Activated T-helper 1 cell treated with anti-CD3 and anti-CD28 coated beads, Interleukin-2, amount 50 U/mL, for 16 hours (primary cell): ENCODE measurements at places on chromosomes 5 and 9.

- no peak for DNase-seq
These were observed 22.7 kb downstream of the OR2S2 start for GRCh38 chr9:35935261-35935660.

DNA sequence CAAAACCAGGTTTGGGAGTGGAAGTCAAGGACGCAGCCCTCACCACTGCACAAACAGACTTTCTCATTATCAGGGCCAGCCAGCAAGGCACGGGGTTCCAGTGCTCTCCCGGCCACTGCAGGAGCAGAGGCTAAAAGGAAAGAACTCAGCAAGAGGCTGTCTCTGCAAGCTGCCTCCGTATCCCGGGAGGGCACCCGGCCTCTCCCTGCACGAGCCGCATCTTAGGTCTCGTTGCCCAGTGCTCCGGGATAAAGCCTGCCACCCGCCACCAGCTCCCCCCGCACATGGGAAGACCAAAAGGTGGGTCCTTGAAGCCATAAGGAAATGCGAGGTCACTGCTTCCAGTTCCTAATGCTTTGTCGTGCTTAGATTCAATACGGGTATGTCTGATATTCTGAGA, 117.2 kb upstream of the SARDH start:
- no peak for DNase-seq

DNA sequence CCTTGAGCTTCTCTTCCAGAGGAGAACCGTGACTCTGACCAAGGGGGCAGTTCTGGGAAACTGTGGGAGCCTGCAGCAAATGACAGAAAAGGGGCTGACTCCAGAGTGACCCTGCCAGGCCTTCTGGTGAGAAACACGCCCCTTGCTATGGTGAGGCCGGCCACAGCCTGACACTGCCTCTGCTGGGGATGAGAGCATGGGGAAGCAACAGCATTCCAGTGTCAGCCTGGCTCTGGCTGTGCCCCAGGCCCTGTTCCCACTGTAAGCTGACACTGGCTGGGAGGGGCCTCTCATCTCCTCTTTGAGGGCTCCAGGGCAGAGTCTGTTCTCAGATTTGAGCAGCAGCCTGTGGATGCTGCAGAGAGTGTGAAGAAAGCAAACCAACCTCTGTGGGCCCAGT, 180.0 kb upstream of the IL12B start:
- DNase-seq: no peak

DNA sequence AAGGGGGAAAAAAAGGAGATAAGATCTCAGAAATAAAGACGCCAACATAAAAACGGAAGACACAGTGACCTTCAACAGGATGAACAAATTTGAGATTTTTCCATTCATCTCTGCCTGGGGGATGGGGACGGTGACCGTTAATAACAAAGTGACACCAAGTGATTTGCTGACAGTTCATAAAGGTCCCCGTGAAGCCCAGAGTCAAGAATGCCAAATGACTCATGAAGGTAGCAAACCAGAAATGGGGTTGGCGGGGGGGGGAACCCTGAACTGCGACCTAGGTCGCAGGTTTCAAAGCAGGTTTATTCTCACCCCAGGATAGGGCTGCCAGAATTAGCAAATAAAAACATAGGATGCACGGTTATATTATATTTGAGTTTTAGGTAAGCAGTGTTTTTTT, 21.1 kb upstream of the SHB start:
- no peak for DNase-seq

DNA sequence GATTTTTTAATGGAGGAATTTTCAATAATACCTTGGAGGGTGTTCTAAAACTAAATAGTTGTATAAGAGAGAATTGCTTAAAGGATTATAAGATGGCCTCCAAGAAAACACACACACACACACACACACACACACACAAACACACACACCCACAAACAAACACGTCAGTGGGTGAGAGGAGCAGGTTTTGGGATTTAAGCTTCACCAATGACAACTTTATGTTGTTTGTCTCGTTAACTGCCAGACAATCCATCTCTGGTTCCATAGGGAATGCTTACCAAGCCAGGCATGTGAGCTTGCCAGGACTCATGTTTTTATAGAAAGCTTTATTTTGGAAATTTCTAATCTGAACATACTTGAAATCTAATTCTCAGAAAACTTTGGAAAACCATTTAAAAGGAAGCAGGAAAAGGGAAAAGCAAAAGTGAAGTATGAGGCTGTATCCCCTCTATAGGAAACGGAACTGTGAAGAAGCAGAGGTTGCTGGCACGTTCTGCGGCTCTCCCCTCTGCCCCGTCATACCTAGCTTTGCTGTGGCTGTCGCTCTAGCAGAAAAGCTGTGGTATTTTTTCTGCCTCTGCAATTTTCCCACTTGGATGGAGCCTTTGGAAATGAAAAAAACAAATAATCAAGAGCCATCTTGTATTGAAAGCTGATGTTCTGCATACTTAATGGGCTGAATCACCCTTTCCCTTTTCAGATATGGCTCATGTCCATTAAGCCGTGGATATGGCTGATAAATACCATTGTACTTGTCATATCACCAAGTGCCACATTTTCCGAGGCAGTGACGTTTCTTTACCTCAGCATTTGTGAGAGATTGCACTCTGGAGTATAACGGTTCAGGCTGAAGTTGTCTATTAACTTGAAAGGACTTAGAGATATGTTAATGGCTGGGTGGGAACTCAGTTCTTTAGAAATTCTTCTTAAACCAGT, 112.7 kb downstream of the NTRK2 start:
- DNase-seq: no peak

DNA sequence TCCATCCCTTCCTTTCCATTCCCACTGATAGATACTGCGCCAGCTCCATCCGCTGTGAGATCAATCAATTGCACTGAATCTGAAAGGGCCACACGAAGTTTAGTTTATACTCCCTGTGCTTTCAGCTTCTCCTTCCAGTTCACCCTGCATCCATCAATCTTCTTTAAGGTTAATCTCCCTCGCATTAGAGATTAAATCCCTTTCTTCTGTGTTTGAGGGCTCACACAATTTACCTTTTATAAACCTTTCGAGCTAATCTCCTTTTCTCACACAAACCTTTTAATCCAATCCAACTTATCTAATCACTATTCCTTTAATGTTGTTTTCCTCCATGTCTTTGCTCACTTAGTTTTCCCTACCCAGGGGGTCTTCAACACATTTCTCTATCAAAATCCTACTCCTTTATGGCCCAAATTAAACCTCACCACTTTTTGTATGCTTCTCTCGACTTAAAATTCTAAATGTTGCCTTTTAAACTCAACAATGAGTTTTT, 64.6 kb upstream of the HAPLN1 start:
- DNase-seq: no peak

DNA sequence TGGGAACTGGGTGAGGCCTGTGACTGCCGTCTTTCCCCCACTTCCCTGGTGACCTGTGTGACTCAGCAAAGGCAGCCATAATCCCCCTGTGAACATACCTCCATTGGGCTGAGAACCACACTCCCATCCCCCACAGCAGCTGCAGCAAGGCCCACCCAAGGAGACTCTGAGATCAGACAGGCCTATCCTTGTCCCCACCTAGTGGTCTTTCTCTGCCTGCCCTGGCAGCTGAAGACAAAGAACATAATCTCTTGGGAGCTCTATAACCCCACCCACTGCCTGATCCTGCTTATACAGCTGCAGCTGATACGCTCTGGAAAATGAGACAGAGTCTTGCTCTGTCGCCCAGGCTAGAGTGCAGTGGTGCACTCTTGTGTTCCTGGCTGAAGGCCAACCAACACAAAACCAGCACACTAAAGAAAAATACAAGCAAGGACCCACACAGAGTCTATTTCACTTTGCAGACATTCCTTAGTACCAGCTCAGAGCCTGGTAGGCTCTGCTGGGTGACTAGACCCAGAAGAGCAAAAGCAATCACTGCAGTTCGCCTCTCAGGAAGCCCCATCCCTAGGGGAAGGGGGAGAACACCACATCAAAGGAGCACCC, 106.7 kb downstream of the MCTP1 start:
- no peak for DNase-seq

GRCh38 chr5:60230456-60230855, 336.9 kb upstream of the PDE4D start:
- DNase-seq: no peak

DNA sequence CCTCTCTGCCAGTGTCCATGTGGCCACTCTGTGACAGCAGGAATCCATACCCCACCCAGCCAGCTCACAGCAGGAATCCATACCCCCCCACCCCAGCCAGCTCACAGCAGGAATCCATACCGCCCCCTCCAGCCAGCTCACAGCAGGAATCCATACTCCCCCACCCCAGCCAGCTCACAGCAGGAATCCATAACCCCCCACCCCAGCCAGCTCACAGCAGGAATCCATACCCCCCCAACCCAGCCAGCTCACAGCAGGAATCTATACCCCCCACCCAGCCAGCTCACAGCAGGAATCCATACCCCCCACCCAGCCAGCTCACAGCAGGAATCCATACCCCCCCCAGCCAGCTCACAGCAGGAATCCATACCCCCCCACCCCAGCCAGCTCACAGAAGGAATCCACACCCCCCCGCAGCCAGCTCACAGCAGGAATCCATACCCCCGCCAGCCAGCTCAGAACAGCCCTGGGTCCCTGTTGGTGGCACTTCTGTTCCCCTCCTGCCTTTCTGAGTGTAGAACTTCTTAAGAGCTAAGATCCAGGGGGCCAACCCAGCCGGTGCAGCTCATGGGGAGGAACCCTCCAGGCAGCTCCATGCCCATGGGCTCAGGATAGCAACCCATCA, 8.4 kb upstream of the RXRA start:
- DNase-seq: no peak

DNA sequence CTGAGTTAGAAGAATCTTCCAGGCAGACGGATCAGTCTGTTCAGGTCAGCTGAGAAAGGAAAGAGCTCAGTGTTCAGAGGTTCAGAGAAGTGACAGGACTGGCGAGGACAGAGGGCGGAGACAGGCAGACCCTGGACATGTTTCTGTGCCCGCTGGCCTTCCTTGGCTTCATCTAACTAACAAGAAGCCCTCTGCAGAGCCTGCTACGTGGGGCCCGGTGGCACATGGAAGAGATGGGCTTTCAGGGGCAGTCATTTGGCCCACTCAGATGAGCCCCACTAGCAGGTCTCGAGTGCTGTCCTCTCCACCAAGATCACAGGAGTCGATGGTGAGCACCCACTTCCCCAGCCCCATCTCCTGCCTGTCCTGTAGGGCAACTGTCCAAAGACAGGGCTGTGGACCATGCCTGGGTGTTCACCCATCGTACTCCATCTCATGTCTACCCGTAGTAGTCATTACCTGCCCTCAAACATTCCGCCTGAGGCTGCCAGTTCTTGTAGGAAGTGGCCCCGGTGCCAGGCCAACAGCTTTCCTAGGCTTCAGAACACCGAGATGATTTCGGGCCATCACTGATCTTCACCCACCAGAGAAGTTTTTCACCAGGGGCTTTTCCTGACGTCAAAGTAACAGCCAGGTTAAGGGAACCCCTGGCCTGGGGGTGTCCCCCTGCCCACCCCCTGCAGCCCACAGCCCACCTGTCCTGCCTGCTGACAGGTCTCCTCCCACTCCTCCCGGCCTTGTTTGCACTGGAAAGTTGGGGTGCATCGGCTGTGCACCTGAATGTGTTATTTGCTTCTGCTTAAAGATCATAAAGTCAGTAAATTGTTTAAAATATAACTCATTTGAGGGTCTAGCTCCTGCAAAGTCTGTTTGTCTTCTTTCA, 14.0 kb downstream of the IRX2 start:
- DNase-seq: no peak

GRCh38 chr9:91882627-91883026, 67.4 kb downstream of the ROR2 start:
- DNase-seq: no peak

GRCh38 chr9:95131023-95131943, 186.2 kb downstream of the FANCC start:
- DNase-seq: no peak

DNA sequence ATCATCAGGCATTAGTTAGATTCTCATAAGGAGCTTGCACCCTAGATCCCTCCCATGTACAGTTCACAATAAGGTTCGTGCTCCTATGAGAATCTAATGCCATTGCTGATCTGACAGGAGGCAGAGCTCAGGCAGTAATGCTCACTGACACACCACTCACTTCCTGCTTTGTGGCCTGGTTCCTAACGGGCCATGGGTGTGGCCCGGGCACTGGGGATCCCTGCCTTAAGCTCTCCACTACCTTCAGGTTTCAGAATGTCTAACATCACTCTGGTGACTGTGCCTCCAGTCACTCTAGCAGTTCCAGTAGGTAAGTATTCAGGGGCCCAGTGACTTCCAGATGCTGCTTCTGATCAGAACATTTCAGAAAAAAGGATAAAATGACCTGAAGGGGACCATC, 152.4 kb downstream of the LRRC70 start:
- no peak for DNase-seq

DNA sequence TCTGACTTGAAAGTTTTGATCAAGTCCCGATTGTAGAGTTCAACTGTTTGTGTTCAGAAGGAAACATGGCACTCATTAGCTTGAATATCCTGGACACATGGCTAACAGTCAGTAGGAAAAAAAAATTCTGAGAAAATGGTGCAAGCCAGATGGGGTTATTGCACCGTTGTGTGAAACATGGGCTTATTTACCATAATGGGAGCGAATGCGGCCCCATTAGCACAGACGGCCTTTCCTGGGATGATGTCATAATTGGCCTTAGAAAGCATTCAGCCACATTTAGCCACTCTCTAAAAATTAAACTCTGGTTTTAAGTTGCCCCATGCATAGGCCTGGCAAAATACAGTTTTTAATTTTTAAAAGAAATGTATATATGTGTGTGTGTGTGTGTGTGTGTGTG, 112.1 kb downstream of the IRX2 start:
- DNase-seq: no peak

- DNase-seq: no peak
These were observed 131.2 kb upstream of the KLF4 start for GRCh38 chr9:107620801-107621200.

DNA sequence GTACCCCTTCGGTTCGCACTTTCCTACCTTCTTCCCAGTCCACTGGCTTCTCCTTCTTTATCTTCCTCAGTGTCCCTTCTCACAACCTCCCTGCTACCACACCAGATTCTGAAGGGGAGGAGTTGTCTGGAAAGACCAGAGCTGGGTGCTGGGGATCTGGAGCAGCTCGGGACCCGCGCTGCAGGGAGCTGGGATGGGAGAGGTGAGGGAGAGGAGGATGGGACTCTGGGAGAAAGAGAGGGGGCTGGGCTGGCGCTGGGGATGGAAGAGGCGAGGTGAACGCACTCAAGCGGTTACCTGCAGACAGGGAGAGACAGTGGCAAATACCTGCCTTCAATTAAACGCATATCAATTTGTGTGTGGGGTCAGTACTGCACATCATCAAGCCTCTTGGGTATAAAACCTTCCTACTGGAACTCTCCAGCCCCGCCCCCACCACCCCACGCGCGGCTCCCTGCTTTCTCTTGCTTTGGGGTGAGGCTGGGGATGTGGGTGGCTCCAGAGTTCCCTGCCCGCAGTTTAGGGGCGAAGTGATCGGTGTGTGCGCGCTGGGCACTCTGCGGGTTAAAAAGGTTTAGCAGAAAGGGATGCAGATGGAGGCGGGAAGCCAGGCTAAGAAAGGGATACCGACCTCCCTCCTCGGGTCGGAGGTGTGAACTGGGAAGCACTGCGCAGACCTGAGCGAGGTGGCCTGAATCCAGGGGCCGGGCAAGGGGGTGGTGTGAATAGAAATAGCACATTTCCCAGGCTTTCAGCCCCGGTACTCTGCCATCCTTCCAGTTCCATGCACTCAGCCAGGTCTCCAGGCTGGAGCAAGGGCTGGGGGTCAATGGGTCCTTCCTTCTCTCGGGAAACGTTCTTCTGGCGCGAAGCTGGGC, 977 bp upstream of the PAM start:
- no peak for DNase-seq

- no peak for DNase-seq
These were observed 839.1 kb downstream of the NR2F1-AS1 start for GRCh38 chr5:92741906-92742305.

GRCh38 chr5:40441733-40442132, 238.0 kb upstream of the PTGER4 start:
- DNase-seq: no peak

GRCh38 chr5:32551865-32552264, 33.5 kb upstream of the SUB1 start:
- no peak for DNase-seq
